Activated T-helper 2 cell treated with anti-CD3 and anti-CD28 coated beads, Interferon-gamma antibody, Interleukin-2, Interleukin-4, amounts not matched to agents 10 μg/mL and 5 μg/mL and 100 μg/mL, durations not matched to agents 14 hours and 24 hours and 36 hours (primary cell): ENCODE measurements at places on chromosomes 2 and 18. TPM values are rescaled to one million over a fixed set of nuclear protein-coding genes. Genes with fewer than 3 reads are reported as not detected.

The PIEZO2 gene
- total RNA-seq = not detected in 2 replicates

The EVX2 gene
- total RNA-seq = not detected in 2 replicates

The TP53I3 gene
- 2.7 and 3.1 TPM in 2 replicates for total RNA-seq

The ALLC gene
- total RNA-seq = not detected in 2 replicates

The SP9 gene
- total RNA-seq = not detected in 2 replicates

DNA sequence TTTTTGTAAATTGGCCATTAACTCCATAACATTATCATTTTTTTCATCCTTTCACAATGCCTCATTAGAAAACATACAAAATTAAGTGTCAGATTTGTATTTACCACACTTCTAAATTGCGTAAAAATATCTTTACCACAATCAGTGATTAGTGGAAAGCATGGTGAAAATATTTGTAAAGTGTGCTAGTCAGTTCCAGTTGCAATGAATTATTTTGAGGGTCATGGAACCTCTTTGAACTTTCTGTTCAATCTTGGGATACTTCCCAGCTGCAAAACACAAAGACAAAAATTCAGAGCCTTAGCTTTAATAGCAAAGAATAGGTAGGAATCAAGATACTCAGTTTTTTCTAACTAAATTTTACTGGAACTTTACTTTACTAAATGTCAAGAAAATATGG is 4.0 kb upstream of the COL3A1 start:
- no peak overlapping the region for H3K27ac ChIP-seq
- H3K4me3 ChIP-seq = no peak overlapping the region
- DNase-seq = no peak
- H3K27me3 ChIP-seq = peaks cover 4% of the 10 kb centered on the region
- peaks cover 3% of the 10 kb centered on the region for H3K4me1 ChIP-seq

- H3K36me3 ChIP-seq = peaks cover 33% of the 10 kb centered on the region
- H3K4me1 ChIP-seq = no peaks in the 10 kb centered on the region
- H3K27ac ChIP-seq = no peak overlapping the region
- no peaks in the 10 kb centered on the region for H3K27me3 ChIP-seq
- H3K4me3 ChIP-seq = no peak overlapping the region
These were observed 7.4 kb upstream of the HES6 start for GRCh38 chr2:238247002-238247822.

GRCh38 chr2:158716121-158716791 is 78.9 kb upstream of the DAPL1 start:
- no peaks in the 10 kb centered on the region for H3K36me3 ChIP-seq
- H3K4me3 ChIP-seq = no peak overlapping the region
- H3K27me3 ChIP-seq = peaks cover 3% of the 10 kb centered on the region
- H3K27ac ChIP-seq = no peak overlapping the region
- no peak for DNase-seq

DNA sequence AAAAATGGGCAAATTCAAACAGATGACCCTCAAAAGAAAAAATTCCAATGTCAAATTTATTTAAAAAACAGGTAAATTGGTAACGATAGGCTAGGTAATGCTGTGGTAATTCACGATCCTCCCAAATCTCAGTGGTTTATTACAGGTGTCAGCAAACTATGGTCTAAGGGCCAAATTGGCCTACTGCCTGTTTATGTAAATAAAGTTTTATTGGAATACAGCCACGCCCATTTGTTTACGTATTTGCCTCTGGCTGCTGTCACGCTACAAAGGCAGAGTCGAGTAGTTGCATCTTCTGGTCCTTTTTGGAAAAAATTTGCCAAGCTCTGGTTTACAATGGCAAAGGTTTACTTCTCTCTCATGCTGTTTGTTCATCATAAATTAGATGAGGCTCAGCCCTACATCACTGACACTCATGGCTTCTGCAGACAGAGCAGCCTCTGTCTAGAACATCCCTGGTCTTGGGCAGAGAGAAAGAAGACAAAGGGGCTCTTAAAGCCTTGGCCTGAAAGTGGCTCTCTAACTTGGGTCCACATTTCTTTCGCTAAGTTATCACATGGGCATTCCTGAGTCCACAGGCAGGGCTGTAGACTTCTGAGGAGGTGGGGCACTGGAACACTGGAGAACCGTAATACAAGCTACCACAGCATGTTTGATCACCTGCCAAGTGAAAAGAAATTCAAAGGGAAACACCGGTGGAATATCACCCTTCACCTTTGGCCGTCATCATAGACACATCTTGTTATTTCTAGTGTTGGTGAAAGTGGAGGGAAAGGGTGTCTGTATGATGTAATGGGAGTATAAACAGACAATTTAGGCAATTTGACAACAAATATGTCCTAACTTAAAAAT is 34.8 kb downstream of the SP110 start:
- no peak overlapping the region for H3K4me3 ChIP-seq
- H3K4me1 ChIP-seq = peaks cover 2% of the 10 kb centered on the region
- H3K27me3 ChIP-seq = no peaks in the 10 kb centered on the region
- peak overlapping the region; percentile 56 for H3K27ac ChIP-seq

DNA sequence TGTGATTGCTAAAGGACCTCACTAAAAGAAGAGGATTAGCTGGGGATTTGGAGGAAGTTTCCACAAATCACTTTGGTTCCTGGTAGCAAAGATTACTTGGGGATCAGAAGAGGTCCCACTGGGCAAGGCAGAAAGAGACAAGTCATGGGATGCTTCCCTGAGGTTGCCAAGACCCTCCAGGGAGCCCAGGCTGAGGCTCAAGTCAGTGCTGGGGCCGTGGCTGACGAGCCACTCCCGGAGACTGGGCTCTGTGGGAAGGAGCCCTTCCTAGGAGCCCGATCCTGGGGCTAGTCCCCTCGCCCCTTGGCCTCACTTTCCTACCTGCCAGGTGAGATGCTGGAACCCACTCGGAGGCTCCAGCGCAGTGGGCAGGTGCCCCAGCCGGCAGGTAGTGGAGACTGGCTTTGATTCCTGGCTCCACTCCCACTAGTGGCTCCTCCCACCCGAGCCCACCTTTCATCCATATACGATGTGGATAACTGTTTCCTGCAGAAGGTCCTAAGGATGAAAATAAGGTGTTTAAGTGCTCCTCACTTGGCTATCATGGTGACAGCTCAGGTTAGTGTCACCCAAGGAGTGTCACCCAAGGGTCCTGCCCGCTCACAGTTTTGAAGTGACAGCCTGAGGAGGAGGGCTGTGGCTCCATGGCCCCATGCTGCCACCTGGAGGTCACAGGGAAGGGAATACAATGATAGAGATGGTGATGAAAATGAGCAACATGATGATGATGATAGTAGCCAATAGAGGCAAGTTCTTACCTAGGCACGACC is 100.5 kb downstream of the CAPN13 start:
- no peaks in the 10 kb centered on the region for H3K4me1 ChIP-seq
- peaks cover 6% of the 10 kb centered on the region for H3K27me3 ChIP-seq
- no peaks in the 10 kb centered on the region for H3K36me3 ChIP-seq
- peak; percentile 49 for DNase-seq

GRCh38 chr2:129768036-129768386 is 211.5 kb upstream of the RAB6C start:
- no peak overlapping the region for H3K27ac ChIP-seq
- no peaks in the 10 kb centered on the region for H3K36me3 ChIP-seq
- no peaks in the 10 kb centered on the region for H3K4me1 ChIP-seq
- no peak for DNase-seq
- H3K27me3 ChIP-seq = no peaks in the 10 kb centered on the region

GRCh38 chr2:217413193-217413592 is 553.3 kb upstream of the TNP1 start:
- H3K4me1 ChIP-seq = no peaks in the 10 kb centered on the region
- no peaks in the 10 kb centered on the region for H3K36me3 ChIP-seq
- H3K4me3 ChIP-seq = no peak overlapping the region
- no peak overlapping the region for H3K27ac ChIP-seq
- H3K27me3 ChIP-seq = peaks cover 7% of the 10 kb centered on the region

DNA sequence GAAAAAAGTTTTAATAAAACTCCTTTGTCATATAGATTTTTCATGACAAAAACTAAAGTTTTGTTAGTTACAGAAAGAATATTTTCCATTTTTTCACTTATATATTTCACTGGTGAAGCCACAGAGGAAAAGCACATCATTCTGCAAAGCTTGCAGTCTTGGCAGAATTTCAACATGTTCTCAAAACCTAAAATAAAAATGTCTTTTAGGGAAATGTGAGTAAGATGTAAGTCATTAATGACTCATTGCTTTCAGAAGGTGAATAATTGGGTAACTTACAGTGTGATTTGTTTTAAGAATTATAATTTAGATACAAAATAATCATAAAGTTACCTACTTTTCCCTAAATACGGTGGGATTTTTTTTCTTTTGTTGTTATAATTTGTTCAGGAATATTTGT is 43.4 kb upstream of the TNFRSF11A start:
- no peak for DNase-seq
- no peak overlapping the region for H3K4me3 ChIP-seq
- H3K27ac ChIP-seq = no peak overlapping the region
- no peaks in the 10 kb centered on the region for H3K27me3 ChIP-seq
- peaks cover 21% of the 10 kb centered on the region for H3K4me1 ChIP-seq

DNA sequence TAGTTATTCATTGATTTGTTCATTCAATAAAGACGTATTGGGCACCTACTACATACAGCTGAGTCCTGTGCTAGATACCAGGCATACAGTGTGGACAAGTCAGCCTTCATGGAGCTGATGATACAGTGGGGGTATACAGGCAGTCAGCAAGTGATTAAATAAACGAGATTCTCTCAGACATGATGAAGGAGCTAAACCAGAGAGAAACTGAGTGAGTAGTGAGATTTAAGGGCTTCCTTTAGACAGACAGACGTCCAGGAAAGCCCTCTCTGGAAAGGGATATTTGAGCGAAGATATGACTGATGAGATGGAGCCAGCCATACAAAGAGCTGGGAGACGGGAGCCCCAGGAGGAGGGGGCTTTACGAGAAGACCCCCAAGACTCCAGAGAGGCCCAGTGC is 122.6 kb upstream of the MYCN start:
- no peaks in the 10 kb centered on the region for H3K4me1 ChIP-seq
- peaks cover 21% of the 10 kb centered on the region for H3K27me3 ChIP-seq
- H3K36me3 ChIP-seq = no peaks in the 10 kb centered on the region
- no peak for DNase-seq
- no peak overlapping the region for H3K27ac ChIP-seq
